ENCODE measurements at places on chromosomes 7 and 10.

- DNase-seq, result no peak
Measured at GRCh38 chr7:19558527-19558926, 150.3 kb downstream of the POLR1F start.

DNA sequence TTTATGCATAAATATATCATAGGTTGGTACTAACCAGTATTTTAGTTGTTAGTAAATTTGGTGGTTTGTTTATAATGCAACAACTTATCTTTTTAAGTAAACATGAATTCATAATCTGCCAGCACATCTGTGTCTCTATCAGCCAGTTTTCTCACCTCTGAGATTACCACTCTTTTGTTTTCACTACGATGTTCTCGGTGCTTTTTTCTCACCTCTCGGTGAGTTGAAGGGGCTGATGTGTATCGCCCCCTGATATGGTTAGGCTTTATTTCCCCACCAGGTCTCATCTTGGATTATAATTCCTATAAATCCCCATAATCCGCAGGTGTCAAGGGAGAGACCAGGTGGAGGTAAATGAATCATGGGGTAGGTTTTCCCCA, 114.1 kb downstream of the CAMK1D start:
- no peak for DNase-seq

DNA sequence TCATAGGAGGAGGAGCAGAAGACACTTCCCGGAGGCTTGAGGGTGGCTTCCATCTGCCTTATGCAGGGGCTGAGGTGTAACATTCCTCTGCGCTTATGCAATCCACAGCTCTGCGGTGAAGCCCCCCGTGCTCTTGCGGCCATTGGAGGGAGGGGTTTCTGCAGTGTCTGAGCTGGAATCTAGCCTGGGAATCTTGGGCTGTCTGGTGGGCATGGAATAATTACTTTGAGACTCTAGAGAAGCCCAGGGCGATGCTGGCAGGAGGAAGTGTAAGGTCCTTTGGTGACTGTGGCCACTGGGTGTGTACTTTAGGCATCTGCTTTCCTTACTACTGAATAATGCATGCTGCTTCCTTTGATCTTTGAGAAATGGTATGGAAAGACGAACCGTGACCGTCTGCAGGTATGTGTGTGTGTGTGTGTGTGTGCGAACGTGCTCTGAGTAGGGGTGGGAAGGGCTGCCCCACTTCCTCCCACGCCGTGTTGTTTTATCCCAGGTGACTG, 181.0 kb downstream of the PRPF18 start:
- DNase-seq, result no peak

DNA sequence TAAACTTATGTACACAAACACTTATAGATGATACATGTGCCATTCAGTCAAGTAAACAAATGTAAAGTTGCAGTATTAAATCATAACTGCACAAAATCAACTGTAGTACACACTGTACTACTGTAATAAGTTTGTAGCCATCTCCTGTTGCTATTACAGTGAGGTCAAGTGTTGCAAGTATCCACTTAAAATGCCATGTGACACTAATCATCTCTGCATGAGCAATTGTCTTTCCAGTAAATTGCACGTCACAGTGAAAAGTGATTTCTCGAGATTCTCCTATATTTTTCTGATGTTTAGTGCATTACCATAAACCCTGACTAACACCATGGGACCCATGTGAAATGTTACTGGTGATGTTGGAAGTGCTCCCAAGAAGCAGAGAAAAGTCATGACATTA, 293.3 kb upstream of the SP4 start:
- DNase-seq, result no peak

GRCh38 chr7:16811551-16811950, 6.8 kb upstream of the AGR2 start:
- DNase-seq, result no peak

DNA sequence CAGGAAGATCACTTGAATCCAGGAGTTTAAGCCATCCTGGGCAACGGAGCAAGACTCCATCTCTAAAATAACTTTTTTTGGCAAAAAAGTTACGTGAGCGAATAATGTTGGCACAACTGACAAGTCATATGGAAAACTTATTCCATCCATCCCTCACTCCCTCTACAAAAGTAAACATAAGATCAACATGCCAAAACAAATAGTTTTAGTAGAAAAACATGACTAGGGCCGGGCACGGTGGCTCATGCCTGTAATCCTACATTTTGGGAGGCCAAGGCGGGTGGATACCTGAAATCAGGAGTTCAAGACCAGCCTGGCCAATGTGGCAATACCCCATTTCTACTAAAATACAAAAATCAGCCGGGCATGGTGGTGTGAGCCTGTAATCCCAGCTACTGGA, 25.6 kb downstream of the SLC25A16 start:
- no peak for DNase-seq

DNA sequence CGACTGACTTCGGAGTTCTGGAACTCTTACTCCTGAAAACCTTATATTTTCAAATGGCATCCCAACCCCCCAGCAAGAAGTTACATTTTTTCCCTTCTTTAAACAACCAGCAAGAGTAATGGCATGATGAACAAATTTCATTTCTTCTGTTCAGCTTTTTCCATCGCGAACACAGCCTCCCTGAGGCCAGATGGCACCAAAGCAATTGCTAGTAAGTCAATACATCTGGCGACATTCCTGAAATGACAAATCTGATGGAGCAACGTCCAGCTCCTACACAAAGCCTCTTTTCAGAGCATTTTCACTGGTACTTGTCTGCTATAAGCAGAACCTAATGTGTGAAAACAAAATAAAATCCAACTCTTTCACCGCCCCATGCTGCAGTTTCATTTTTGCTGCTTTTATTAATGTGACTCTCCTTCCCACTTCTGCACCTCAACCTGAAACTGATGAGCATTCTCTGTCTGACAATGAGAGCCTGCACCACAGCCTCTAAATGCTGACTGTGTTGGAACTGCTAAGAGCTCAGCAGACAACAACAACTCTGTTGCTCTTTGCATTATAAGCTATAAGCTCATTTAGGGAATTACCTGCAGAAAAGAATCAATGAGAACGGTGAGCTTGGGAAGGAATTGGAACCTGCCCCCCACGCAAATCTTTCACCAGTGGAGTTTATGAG, 229.8 kb downstream of the FGFR2 start:
- no peak for DNase-seq

DNA sequence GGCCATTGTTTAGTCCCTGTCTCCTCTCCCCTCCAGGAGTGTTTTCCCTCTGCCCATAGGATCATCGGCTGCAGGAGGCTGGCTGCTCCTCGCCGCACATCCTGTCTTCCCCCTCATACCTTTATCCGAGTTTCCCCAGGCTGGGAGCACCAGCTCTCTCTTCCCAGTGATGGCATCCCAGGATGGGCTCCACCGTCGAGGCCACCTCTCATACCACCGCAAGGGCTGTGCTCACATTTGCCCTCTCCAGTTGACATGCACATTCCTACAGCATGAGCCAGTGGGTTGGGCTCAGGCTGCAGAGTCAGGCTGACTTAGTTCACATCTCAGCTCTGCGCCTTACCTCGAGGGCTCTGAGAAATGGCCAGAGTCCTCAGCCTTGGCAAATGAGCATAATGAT, 12.1 kb downstream of the HKDC1 start:
- DNase-seq, result no peak

DNA sequence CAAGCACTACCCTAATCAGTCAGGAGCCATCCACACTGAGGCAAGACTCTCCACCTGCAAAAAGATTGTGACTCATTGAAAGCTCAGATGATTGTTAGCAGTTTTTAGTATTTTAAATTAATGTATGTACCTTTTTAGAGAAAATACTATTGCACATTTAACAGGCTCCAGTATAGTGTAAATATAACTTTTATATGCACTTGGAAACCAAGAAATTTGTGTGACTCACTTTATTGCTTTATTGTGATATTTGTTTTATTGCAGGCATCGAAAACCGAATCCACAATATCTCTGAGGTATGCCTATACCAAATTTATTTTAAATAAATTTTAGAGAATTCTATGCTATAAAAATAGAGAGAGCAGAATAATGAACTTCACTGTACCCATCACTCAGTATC, 122.0 kb downstream of the TEX36 start:
- DNase-seq, result no peak

- no peak for DNase-seq
Measured at GRCh38 chr10:18450298-18450697, 201.1 kb downstream of the NSUN6 start.

DNA sequence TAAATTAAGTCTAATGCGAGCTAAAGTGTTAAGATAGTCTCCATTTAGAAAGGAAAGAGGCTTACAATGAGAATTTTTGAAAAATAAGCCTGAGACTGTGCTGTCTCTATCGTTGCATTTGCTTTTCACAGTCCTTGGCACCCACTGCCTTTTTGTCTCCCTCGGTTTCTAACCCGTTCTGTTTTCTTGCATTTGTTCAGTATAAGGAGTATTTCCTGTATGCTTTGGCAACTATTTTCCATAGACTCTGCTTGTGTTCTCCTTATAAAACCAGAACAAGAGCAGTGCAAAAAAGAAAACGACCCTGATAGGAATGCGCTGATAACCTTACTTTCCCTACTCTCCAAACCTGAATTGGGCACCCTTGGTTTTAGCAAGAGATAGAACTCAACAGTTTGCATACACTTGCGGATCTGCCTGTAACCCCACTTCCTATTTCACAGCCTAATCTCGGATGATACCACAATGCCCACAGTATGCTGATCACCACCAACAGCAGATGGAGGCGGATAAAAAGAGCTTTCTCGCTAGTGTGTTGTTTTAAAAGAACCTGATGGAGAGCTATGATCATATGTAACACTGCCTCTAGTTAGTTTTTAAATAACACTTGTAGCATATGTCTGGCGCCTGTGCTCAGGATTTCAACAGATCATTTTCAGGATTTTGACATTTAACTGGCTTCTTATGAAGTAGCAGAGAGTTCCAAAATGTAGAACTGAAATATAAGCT, 1.6 kb upstream of the ARHGAP12 start:
- DNase-seq, result no peak
